ENCODE measurements at places on chromosomes 4 and X.

GRCh38 chr4:52999626-53000025 lies 137.5 kb downstream of the RASL11B start:
- DNase-seq, result no peak

- DNase-seq, result no peak
These were observed 18.0 kb upstream of the PDHA2 start for GRCh38 chr4:95821867-95822266.

DNA sequence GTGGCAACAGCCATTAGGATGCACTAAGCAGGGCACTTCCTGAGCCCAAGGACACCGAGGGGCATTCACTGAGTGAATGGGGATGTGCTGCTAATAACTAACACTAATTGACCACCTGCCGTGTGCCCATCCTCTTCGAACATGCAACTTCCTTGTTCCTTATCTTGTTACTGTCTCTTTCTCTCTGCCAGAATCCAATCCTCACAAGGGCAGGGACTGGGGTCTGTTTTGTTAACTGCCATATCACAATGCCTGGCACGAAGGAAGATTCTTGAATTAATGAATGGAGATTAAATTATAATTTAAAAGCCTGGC lies 1.3 kb downstream of the ERAS start:
- DNase-seq, result no peak

GRCh38 chr4:6753891-6754290 lies 28.6 kb upstream of the KIAA0232 start:
- DNase-seq, result no peak

GRCh38 chrX:17990532-17990931 lies 129.4 kb upstream of the RAI2 start:
- no peak for DNase-seq

- no peak for DNase-seq
These were observed 13.2 kb downstream of the IQSEC2 start for GRCh38 chrX:53268173-53268572.

GRCh38 chrX:48606091-48606490 lies 8.8 kb downstream of the WDR13 start:
- DNase-seq, result no peak

DNA sequence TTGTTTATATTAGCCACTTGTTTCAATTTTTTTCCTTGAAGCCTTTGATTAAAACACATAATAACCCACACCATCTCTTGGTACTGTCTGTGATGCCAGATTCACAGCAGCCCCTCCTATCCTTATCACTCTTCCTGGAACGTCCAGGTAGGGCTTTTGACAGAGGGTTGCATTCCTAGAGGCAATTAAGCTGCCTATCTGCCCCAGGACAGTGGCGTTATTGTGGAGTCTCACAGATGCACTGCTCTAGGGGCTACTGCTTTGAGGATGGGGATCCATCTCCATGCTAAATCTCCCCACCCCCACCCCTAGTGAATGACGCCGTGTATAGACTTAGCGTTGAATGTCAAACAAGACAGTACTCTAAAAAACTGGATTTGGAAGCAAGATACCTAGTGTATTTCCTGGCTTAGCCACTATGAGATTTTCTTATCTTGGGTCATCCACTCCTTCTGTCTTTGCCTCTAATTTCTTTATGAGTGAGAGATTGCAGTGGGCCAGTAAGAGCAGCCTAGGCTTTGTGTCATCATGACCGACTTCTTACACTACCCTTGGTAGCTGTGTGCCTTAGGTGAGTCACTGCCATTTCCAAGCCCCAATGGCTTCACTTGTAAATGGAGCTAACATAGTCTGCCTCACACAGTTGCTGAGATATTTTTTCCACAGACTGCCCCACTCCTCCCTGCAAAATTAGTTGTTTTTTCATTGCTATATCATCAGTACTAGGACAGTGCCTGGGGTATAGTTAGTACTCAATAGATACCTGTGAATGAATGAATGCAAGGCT lies 90.9 kb downstream of the EGF start:
- peak; percentile 8 for DNase-seq

DNA sequence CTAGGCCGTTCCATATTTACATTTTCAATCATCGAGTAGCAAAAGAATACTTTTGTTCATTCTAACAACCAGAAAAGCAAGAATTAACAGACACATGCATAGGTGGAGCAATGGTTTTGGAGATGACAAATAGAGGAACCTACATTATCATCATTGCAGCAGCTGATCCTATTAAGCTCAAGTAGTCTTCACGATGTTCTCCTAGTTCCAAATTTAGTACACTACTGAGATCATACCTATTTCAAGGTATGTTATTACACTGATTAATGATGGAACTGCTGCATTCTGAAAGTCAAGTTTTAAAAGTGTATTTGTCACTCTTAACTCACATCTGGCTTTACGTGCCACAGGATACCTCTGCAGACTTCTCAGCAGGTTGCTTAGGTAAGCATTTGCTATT lies 87.4 kb downstream of the ADGRA3 start:
- no peak for DNase-seq

GRCh38 chrX:130778773-130779172 lies 124.2 kb downstream of the ENOX2 start:
- no peak for DNase-seq

- peak; percentile 33 for DNase-seq
These were observed 32.4 kb downstream of the FGFRL1 start for GRCh38 chr4:1043651-1044468.

DNA sequence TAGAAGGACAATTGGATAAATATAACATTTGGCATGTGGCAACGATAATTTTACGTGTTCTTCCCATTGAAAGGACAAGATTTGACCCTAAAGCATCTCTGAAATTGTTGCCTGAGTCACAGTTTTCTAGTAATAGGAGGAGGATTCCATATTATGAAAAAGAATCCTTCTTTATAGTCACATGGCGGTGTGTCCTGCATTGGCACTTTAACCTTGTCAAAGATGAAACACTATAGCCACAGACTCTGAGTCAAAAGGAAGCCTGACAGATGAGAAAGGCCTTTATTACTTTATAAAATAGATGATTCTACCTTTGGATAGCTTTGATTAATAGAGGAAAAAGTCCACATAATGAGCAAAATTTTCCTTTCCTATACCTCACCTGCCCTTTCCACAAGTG lies 11.5 kb downstream of the LNX1 start:
- DNase-seq, result no peak

GRCh38 chr4:95248720-95249425 lies 299.9 kb downstream of the UNC5C start:
- no peak for DNase-seq

DNA sequence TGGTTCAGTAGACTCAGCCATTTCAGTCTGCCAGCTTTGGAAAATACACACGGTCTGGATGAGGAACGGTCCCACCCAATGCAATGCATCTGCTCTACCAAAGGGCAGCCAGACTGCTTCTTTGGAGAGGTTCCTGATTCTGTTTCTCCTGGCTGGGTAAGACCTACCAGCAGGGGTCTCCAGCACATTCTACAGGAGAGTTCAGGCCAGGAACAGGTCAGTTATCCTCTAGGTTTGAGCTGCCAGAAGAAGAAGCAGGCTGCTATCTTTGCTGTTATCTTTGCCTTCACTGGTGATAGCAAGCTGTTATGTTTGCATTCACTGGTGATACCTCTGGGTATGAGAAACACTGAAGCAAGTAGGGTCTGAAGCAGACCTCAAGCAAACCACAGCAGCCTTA lies 45.5 kb upstream of the PBDC1 start:
- DNase-seq, result peak; percentile 3

DNA sequence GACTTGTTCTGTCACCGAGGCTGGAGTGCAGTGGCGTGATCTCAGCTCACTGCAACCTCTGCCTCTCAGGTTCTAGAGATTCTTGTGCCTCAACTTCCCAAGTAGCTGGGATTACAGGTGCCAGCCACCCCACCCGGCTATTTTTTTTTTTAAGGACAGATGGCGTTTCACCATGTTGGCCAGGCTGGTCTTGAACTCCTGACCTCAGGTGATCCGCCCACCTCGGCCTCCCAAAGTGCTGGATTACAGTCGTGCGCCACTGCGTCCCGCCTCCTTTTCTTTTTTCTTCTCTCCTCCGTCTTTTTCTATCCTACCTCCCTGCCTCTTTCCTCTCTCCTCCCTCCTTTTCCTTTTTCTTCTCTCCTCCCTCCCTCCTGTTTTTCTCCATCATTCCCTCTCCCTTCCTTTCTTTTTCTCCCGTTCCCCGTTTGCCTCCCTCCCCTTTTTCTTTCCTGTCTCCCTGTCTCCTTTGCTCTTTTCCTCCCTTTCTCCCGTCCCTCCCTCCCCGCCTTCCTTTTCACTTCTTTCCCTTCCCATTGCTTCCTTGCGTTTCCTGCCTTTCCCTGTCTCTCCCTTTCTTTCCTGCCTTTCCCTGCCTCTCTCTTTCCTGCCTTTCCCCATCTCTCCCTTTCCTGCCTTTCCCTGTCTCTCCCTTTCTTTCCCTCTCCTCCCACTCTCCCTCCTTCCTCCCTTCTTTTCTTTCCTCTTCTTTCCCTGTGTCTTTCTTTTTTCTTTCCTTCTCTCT lies 2.1 kb upstream of the SLC25A6 start:
- DNase-seq, result no peak

- no peak for DNase-seq
These were observed 580.6 kb downstream of the INPP4B start for GRCh38 chr4:142265536-142265935.

- DNase-seq, result peak; percentile 57
These were observed 1.6 kb downstream of the APBB2 start for GRCh38 chr4:41212616-41213203.

DNA sequence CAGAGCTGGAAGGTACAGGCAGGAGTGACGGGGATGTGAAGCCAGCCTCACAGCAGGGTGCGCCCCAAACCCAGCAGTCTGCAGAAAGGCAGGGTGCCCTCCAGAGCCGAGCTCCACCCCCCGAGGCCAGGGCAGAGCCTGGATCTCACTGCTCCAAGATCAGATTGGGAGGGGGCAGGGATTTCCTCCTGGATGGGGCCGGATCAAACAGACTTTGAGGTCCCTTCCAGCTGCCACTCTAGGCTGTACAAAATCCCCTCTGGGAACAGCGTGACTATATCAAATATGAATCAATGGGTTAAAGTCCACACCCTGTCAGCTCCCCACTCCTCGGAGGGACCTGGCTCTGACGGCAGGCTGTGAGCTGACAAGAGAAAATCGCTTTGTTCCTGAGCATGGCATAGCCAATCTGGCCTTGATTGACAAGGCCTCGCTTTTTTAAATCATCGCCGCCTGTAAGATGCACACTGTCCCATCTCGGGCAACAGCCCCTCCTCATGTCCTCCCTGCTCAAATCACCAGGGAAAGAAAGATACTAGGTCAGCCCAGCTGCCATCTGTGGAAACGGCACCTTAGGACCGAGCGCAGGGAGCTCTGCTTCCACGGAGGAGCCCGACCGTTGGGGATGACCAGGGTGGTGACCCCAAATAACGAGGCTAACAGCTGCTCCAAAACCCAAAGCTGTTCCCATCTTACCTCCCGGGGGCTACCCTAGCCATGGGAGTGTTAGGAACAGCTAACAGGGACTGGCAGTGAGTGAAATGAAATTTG lies 39.9 kb downstream of the PSAPL1 start:
- DNase-seq, result no peak

DNA sequence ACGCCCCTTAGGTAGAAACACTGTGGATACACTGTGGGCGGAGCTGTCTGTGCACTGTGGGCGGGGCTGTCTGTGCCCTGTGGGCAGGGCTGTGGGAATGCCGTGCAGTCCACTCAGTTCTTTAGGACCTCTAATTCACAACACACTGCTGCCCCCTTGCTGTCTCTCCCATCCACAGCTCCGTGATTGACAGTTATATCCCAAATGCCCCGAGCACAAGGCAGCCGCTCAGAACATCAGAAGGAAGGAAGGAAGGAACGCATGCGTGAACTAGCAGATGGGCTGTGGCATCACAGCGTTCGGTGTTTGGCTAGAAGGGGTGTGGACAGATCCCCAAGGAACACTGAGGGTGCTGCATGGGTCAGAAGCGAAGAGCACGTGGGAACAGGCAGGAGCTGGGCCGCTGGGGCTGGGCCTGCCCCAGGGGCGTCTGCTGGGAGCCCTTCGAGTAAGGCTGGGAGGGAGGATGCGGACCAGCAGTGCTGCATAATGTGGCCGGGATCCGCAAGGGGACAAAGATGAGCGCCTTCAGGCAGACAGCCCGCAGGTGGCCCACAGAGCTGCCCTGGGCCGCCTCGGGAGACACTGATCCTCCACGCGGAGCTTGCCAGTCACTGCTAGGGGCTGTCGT lies 29.8 kb downstream of the ACOX3 start:
- peak; percentile 63 for DNase-seq

DNA sequence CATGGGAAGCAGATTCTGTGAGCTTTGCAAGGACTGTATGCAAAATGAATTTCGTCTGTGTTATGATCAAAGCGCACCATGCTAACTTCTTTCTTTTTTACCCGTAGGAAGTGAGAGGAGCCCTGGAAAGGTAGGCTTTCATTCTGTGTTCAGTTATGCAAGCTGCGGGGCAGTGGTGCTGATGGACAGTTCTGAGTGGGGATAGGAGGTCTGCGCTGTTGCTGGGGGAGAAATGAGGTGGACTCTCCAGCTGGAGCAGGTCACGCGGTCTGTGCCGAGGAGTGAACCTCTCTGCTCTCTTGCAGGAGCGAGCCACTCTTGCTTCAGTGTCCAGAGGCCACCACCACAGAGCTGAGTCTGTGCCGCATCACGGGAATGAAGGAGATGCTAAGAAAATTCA lies 4.5 kb downstream of the TRIML1 start:
- no peak for DNase-seq

DNA sequence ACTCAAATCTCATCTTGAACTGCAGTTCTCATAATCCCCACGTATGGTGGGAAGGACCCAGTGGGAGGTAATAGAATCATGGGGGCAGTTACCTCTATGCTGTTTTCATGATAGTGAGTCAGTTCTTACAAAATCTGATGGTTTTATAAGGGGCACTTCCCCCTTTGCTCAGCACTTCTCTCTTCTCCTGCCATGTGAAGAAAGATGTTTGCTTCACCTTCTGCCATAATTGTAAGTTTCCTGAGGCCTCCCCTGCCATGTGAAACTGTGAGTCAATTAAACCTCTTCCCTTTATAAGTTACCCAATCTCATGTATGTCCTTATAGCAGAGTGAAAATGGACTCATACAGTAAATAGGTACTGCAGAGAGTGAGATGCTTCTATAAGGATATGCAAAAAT lies 1050.6 kb upstream of the GRIA3 start:
- no peak for DNase-seq

DNA sequence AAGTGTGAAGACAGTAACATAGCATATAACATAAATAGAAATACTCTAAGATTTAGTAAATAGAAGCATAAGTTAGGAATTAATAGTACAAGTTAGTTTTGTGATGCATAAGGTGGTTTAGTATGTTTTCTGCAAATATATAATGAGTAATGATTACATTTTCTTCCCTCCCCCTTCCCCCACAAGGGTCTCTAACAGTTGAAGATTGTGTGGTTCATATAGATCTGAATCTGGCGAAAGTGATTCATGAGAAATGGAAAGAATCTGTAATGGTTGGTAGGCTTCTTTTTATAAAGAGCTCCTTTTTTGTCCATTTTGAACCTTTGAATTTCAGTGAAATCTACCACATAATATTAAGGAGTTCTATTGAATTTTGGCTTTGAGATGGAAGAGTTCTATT lies 66.3 kb downstream of the N4BP2 start:
- DNase-seq, result no peak

GRCh38 chr4:169690787-169691186 lies 67.0 kb downstream of the HPF1 start:
- DNase-seq, result no peak

Measured in hematopoietic multipotent progenitor cell treated with erythropoietin and hydrocortisone succinate and interleukin-3 and kit ligand, for 6 days (in vitro differentiated cells).